ENCODE measurements at places on chromosomes 3 and 15.

- no peak for DNase-seq
Measured at GRCh38 chr3:188693435-188693834, 478.3 kb upstream of the TPRG1 start.

DNA sequence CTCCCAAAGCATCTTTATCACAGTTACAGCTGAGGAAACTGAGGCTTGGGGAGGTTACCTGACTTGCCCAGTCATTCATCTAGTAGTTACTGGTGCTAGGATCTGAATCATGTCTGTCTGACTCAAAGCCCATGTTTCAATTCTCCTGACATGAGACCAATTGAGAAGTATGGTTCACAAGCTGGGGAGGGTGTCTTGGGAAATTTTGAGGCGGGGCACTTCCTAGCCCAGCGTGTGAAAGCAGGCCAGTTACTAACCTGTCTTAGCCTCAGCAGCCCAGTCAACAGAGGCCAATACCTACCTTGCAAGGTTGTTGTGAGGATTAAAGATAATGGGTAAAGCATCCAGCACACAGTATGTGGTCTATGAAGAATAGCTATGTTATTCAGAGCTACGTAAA, 37.0 kb downstream of the CLDN18 start:
- DNase-seq, result no peak

DNA sequence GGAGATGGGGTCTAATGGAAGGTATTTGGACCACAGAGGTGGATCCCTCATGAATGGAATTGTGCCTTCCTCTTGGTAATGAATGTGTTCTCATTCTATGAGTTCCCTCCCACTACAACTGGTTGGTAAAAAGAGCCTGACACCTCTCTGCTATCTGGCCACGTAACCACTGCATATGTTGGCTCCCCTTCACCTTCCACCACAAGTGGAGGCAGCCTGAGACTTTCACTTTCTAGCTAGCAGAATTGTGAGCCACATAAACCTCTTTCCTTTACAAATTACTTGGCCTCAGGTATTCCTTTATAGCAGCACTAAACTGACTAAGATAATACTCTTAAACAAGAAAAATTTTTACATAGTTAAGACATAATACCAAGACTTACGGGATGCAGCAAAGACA, 155.3 kb downstream of the NR1I2 start:
- DNase-seq, result no peak

GRCh38 chr3:182240474-182240873, 528.7 kb downstream of the SOX2 start:
- DNase-seq, result no peak

- no peak for DNase-seq
Measured at GRCh38 chr3:40120806-40121205, 188.7 kb upstream of the EIF1B start.

GRCh38 chr3:62028236-62028635, 345.1 kb downstream of the FEZF2 start:
- DNase-seq, result no peak

DNA sequence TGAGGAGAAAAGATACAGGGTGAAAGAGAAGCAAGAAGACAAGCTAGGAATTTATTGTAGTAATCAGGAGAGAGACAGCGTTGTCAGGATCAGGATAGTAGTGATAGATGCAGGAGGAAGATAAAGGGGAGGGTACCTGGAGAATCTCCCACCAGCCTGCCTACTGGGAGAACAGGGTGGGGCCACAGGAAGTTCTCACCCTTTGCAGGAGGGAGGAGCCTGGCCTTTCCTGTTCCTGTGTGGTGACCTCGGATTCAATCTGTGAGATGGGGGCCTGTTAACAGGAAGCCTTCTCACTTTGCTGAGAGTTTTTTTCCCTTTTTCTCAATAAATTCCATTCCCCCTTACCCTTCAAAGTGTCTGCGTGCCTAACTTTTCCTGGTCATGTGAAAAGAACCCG, 37.6 kb downstream of the GMPS start:
- DNase-seq, result no peak

DNA sequence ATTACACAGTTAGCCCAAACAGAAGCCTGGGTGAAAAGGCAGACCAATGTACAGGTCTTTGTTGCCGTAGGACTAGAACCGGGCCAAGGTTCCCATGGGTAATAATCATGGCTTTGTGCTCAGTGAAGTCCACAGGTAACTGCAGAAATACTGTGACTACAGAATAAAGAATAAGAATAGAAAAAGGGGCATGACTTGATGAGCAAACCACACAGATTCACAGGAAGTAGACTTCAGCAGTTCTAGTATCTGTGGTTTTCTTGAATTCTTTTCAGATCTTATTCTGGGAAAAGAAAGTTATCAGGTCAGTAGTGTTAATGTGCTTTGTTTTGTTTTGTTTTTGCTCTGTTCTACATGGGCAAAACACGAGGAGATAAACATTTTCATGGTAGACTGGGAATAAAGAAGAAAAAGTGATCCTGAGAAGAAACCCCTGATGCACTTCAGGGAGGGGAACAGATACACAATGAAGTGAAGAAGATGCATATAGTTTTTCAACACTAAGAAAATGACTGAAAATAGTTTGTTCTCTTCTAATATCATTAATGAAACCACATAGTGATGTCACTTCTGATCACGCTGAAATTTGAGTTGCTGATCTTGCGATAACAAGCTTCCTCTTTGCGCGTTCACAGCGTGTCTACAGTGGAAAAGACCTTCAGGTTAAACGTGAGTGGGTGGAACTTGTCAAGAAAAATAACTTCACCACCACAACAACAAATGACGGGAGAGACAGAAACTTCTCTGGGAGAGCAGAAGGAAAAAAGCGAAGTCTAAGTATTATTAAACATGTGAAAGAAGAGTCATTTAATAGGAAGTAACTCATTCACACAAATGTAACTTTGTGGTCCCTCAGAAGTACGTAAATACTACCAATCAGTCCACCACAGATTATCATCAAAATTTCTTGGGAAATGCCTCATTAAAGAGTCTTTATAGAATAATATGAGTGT, 315.8 kb upstream of the SATB1 start:
- no peak for DNase-seq

DNA sequence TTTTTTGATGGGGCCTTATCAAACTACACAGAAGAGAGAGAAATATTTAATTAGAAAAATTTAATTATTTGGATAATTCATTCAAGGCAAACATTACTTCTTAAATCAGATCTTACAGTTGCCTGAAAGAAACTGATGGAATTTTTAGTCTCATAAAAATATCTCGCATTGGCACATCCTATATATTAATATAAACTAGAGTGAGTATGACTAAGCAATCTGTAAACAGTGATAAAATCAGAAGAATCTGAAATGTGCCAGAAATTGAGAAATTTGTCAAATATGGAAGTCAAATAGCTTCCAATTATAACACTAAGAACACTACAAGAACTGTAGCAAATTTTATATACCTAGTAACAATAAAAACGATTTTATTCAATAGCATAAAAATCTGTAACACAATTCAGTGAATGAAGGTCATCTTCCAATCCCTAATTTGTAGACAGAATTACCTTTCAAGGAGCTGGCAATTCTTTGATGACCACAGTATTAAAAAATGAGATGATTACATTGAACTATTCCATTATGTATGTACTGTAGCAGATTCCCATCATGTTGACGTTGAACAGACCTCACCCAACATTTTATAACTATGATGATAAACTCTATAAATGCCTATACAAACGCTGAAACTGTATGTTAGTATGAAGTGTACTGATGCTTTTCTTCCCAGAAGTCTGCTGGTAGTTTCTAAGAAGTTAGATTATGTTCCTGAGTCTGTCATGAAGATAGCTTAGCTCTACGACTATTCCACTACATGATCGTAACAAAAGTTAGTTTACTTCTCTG, 63.0 kb downstream of the ALDH1A2 start:
- DNase-seq, result no peak

- no peak for DNase-seq
Measured at GRCh38 chr3:52712291-52713212, 6.6 kb downstream of the SPCS1 start.

DNA sequence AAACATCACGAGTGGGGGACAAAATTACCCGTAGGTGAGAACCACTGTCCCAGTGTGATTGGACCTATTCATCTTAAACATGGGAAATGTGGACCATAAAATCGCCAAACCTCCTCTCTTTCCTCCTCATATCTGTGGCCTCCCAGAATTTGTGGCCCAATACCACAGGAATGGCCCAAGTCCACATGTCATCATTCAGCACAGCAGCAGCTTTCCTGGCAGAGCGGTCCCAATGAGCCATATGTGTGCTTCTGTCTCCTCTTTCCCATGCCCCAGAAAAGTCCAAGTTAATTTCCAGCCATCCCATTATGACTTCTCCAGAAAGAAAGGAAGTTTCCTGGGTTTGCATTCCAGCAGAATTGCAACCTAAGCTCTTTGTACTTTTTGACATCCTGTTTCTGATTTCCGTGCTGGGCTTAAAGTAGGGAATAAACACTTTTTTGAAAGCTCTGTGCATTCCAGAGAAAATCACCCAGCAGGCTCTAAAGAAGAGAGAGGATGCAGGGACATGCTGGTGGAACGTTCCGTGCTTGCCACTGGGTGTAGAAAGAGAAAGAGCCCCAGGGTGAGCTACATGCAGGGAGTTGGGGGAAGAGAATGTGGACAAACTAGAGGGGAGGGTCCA, 259.4 kb upstream of the PROK2 start:
- no peak for DNase-seq

GRCh38 chr3:166582236-166582635, 745.0 kb upstream of the BCHE start:
- no peak for DNase-seq

- DNase-seq, result no peak
Measured at GRCh38 chr3:141326626-141327025, 41.7 kb upstream of the ZBTB38 start.

DNA sequence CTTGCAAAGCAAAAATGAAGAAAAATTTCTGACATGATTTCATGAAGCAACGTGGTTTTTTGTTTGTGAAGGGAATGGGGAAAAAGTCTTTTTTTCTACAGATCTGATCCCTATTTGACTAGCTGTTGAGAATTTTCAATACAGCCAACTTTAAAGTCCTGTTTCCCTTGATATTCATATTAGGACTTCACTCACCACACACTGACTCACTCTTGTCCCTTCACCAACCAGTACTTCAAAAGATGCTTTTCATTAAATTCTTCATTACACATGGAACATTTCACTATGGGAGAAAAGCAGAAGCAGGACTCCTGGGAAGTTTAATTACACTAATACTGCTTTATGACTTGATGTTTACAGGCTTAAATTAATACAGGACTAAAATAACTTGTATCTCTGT, 16.6 kb downstream of the TRANK1 start:
- DNase-seq, result no peak

DNA sequence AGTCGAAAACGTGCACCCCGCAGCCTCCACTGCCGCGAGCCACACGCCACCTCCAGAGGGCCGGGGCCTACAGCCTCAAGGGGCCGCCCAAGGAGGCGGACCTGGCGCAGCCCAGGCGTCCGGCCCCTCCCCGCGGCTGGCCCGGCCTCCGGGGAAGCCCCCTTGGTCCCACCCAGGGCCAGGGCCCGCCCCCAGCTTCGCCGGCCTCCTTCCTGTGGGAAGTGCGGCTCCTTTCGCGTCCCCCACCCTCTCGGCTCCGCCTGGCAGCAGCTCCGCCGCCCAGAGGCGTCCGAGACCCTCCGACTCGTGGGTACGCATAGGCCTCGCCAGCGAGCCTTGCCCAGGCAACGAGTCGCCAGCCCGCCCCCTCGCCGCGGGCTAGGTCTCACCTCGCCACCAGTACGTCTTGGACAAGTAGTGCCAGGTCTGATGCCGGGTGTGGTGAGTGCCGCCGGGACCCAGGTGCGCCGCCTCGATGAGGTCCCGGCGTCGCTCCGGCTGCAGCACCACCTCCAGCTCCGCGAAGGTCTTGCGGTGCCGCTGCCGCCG, 642 bp downstream of the ZBTB11 start:
- peak; percentile 97 for DNase-seq

DNA sequence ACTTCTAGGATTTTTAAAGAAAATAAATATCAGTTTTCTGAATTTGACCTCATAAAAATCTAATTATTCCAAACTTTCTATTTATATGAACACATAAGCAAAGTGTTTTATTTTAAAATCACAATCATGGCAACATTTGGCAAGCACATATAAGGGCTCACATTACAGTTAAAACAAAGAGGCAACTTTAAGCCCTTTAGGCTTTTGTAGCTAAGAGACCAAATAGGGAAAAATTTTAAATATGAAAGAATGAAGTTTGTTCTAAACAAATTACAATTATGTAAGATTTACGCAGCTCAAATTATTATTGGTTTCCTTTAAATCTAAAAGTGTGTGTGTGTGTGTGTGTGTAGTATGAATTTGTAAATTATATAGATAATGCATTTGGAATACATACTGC, 267.0 kb downstream of the ZIC4 start:
- DNase-seq, result no peak

- DNase-seq, result no peak
Measured at GRCh38 chr15:57283774-57284503, 92.4 kb upstream of the CGNL1 start.

DNA sequence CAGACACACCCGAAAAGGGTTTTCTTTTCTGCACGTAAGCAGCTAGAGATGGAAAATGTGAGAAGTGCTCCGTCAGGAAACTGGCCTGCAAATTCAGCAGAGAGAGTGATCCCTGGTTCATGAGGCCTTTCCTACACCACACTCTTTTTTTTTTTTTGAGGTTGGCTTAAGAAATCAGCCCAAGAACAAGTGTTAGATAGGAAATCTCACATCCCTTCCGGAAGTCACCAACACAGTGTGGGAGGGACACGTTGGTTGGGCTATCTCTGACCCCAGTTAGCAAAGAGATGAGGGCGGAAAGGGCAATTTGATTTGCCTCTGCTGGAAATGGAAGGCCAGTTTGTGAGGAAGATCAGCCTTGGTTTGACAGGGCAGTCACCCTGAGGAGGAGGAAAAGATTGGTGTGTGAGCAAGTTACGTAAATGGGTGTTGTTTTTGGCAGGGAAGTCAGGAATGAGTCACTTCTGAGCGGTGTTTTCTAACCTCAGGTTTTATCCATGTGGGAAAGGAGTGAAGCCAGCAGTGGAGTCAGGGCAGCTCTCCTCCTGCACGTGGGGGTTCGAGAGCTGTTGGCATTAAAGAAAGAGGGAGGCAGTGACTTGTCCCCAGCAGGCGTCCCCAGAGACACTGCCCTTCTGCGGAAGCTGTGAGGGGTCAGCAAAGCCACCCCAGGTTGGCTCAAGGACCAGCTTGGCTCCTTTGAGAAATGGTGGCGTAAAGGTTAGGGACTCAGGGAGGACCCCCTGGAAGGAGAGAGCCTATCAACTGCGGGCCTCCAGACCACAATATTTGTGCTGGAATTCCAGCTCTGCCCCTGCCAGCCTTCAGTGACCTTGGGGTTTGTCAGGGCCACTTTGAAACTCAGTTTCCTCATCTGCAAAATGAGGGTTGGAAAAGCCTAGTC, 237.6 kb upstream of the BHLHE40 start:
- DNase-seq, result no peak

GRCh38 chr15:66894986-66895780, 170.2 kb upstream of the SMAD3 start:
- peak; percentile 29 for DNase-seq

GRCh38 chr3:10332481-10333348, 11.8 kb upstream of the SEC13 start:
- DNase-seq, result no peak

GRCh38 chr15:88382482-88382983, 84.7 kb downstream of the MRPL46 start:
- DNase-seq, result no peak

Measured in ecto neural progenitor cell (in vitro differentiated cells).